ENCODE measurements at places on chromosomes 11 and 22.

- no peak for DNase-seq
These were observed 245.3 kb downstream of the CTTN start for GRCh38 chr11:70643642-70644041.

DNA sequence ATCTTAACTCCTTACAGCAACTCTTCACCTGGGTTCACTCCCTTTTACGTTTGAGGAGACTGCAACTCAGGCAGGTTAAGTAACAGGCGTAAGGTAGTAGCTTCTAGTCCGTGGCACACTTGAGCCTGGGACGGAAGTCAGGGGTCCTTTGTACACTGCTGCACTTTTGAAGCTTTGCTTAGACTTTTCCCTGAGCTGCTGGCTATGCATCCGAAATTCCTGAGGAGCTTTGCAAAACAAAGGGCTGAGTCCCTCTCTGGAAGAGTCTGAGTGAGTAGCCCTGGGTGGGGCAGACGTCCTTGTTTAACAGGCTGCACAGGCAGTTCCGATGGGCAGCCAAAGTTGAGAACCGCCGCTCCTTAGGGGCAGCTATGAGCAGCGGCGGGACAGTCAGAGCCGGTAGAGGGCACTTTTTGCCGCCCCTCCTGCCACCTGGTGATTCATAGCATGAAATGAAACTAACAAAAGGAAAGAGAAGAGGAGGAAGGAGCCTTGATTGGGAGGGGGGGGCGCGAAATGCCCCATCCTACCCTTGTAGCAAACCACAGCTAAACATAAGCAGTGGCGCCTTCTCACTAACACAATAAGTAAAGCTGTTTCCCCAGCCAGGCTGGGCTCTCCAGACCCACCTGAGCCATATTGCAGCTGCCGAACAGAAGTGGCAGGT lies 1.4 kb downstream of the TMEM109 start:
- DNase-seq: peak; percentile 45

DNA sequence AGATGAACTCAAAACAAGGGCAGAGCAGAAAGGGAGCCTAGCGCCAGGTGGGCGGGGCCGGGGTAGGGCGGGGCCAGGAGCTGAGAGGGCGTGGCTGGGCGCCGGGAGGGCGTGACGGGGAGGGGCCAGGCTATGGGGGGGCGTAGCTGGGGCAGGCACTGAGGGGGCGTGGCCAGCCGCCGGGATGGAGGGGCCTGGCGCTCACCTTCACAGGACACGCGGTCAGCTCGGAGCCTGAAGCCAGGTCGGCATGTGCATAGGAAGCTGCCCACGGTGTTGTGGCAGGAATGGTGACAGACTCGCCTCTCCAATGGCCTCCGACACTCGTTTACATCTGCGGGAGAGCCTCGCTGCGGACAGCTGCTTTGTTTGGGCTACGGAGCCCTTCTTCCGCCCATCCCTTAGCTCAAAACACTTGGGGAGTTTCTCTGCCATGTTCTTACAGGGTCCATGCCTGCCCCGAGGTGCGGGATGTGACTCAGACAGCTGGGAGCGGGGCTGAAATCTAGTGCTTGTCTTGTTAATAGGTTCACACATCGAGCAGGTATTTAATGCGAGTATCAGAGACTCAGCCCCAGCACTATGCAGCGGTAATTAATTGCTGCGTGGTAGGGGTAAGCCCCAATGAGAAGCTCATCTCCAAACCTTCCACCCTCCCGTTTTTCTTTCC lies 13.4 kb downstream of the VWCE start:
- no peak for DNase-seq

DNA sequence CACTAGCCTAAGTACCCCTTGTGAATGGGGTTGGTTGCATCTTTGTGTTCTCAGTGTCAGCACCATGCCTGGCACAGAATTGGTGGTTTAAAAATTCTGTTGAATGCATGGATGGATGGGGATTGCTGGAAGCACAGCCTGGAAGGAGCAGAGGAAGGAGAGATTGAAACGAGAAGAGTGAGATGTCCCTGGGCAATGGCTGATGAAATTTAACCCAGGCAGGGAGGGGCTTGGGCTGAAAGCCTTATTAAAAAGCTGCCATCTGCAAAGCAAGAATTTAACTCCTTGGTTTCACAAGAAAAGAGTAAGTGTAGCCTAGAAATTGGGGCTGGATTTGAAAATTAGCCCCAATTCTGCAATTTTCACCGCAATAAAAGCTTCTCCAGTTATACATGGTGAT lies 126.7 kb downstream of the TEAD1 start:
- DNase-seq: no peak

- DNase-seq: no peak
These were observed 13.8 kb downstream of the SEC14L3 start for GRCh38 chr22:30457981-30458380.

DNA sequence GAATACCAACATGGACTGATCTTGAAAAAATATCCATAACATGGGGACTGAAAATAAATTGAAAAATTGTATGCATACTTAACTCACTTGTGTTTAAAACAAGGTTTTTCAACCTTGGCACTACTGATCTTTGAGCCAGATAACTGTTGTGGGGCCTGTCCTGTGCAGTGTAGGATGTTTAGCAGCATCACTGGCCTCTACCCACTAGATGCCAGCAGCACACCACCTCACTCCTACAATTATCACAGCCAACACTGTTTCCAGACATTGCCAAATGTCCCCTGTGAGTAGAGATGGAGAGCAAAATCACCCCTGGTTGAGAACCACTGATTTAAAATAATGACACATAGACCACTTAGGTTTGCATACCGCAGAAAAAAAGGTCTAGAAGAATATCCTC lies 45.0 kb upstream of the SLC1A2 start:
- DNase-seq: no peak

GRCh38 chr11:58742981-58743880 lies 11.5 kb upstream of the GLYAT start:
- no peak for DNase-seq

GRCh38 chr11:94049351-94049750 lies 28.2 kb downstream of the HEPHL1 start:
- DNase-seq: no peak
